ENCODE measurements at places on chromosomes 3 and 15. TPM values are rescaled to one million over a fixed set of nuclear protein-coding genes. Genes with fewer than 3 reads are reported as not detected.

DNA sequence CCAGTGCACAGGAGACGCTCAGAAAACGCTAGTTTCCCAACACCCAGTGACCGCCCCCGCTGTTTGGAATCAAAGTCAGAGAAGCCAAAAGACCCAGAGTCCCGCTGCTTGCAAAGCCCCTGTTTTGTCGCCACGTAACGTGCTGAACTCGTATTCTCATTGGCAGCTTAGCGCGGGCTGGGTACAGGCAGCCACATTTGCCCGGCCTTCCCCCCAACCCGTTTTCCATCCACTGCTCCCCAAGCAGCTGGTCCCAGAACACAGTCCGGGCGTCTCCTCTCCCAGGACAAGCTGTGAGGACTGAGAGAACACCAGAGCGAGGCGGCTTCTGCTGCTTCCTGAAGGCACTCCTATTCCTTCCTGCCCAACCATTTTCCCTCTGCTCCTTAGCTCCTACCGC lies 54.8 kb downstream of the RASGRF1 start:
- DNase-seq = no peak

The NAA50 gene
- total RNA-seq = 89.8 TPM

DNA sequence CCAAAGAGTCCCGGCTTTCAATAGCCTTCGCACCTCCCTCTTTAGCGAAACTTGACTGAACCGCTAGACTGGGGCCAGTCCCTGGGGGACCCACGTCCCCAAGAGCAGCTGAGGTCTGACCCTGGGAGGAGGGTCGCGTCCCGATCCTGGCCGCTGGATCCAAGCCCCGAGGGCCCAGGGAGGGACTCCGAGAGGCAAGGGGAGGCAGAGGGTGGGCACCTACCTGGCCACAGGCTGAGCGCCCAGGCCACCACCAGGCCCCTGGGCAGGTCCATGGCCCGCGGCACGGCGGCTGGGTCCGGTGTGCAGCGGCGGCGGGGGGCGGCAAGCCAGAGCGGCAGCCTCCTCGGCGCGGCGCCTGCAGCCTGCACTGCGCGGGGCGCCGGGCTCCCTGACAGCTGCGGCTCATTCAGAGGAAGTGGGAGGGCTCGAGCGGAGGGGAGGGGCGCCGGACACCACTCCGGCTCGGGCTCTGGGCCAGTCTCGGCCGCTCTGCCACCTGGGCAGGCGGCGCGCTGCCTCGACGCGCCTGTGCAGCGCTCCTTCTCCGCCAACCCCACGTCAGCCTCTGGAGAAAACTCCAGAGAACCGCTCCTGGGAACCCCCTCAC lies at the start of gene ITGA11:
TSS of gene ITGA11 (minus strand) at position 372 of the 610 bp plus-strand sequence. CDS start at position 275, 97 bp downstream.
- DNase-seq = peak; percentile 68

The GOLGA6A gene
- not detected for total RNA-seq

DNA sequence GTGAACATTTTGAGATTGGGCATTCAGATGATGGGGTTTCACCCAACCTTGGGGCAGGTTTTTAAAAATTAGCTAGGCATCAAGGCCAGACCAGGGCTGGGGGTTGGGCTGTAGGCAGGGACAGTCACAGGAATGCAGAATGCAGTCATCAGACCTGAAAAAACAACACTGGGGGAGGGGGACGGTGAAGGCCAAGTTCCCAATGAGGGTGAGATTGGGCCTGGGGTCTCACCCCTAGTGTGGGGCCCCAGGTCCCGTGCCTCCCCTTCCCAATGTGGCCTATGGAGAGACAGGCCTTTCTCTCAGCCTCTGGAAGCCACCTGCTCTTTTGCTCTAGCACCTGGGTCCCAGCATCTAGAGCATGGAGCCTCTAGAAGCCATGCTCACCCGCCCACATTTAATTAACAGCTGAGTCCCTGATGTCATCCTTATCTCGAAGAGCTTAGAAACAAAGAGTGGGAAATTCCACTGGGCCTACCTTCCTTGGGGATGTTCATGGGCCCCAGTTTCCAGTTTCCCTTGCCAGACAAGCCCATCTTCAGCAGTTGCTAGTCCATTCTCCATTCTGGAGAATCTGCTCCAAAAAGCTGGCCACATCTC lies 6.1 kb downstream of the RHO start:
- DNase-seq = no peak

DNA sequence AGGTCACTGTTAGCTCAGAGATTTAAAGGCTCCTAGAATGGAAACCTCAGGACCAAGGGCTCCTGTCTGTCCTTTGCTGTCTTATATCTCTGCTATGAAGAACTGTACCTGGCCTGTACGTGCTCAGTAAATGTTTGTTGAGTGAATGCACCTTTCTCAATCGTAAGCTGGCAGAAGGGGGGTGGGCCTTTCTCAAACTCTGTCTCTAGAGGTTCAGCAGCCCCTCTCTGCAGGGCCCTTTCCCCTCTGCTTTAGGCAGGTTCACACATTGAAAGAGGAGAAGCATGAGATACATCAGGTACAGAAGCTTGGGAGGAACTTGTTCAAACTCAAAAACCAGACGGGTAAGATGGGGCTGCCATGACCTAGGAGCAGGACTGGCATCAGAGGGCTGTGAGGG lies 155.6 kb downstream of the GOLGA6L4 start:
- no peak for DNase-seq

All from left colon (tissue), 2 donors.